ENCODE measurements at places on chromosomes 1 and 21.

- DNase-seq = no peak
Observed at GRCh38 chr1:219913005-219913770, 15.2 kb downstream of the SLC30A10 start.

DNA sequence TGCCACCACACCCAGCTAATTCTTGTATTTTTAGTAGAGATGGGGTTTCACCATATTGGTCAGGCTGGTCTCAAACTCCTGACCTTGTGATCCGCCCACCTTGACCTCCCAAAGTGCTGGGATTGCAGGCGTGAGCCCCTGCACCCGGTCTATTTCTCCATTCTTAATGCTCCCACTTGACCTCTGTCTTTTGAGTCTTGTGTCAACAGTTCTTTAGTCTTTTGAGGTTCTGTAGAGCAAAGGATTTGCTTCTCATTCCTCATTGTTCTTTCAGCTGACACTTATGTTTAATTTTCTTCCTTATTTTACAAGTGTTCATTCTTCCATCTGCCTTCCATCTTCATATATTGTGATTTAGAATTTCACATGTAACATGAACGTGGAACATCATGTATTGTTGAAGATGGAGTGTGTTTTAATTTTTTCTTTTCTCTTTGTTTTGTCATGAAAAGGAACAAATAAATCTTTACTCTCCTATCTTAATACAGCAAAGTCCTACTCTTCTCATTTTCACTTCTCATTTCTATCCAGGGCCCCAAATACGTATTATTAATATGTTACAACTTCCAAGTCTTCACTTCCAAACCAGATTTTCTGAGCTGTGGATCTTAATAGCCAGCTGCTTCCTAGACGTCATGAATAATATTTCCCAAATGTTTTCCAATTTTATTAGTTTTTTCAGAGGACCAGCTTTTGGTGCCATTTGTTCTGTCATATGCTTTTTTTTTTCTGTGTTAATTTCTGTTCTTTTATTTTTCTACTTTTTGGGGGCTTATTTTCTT lies 16.9 kb downstream of the MTF2 start:
- no peak for DNase-seq

- DNase-seq = no peak
Observed at GRCh38 chr21:35002879-35003722, 46.0 kb downstream of the RUNX1 start.

DNA sequence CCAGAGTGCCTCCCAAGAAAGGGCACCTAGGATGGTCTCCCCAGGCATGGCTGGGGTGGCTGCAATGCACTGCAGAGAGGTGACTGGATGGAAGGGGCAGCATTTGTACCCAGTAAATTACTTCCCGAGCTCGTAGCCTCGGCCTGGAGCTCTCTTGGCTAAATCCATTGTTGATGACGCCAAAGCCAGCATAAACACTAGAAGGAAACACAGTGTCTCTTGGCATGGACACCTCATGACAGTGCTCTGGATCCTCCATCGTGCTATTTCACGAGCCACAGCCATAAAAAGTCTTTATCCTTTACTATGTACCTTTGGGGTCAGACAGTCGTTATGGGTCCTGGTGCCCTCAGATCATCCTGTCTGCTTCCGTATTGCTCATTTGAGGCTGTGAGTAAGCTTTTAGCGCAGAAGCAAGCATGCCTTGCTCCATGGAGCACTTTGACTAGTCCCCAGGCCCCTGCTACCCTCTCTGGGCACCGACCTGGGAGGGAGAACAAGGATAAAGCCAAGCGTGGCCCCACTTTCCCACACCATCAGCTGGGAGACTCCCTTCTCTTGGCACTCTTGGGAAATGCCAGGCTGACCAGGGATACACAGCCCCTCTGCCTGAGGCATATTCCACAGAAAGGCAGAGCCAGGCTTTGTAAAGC lies 10.3 kb upstream of the PRELP start:
- no peak for DNase-seq

GRCh38 chr1:233582439-233582838 lies 31.5 kb upstream of the KCNK1 start:
- DNase-seq = no peak

DNA sequence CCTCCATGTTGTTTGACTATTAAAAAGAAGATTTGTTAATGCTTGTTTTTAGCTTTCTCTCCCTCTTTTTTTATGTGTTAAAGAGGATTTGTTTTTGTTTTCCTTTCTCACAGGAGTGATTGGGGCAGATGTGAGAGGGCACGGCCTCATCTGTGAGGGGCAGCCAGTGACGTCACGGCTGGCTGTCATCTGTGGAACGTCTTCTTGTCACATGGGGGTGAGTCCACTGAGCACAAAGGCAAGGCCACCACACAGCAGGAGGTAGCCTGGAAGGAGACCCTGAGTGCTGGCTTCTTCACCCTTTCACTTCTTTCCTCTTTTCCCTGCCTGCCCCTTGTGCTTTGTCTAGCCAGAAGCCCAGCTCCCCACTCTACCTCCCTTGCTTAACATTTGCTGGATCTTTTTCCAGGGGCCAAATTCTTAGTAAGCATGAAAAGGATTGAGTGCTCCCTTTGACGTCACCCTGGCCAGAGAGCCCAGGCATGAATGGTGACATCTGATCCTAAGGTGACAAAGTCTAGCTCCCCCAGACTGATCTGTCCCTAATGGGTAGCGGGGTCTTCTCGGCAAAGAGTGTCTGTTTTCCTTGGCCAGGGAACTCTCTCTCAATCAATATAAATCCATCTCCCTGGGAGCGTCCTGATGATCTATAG lies 257.2 kb downstream of the FGGY start:
- DNase-seq = no peak

DNA sequence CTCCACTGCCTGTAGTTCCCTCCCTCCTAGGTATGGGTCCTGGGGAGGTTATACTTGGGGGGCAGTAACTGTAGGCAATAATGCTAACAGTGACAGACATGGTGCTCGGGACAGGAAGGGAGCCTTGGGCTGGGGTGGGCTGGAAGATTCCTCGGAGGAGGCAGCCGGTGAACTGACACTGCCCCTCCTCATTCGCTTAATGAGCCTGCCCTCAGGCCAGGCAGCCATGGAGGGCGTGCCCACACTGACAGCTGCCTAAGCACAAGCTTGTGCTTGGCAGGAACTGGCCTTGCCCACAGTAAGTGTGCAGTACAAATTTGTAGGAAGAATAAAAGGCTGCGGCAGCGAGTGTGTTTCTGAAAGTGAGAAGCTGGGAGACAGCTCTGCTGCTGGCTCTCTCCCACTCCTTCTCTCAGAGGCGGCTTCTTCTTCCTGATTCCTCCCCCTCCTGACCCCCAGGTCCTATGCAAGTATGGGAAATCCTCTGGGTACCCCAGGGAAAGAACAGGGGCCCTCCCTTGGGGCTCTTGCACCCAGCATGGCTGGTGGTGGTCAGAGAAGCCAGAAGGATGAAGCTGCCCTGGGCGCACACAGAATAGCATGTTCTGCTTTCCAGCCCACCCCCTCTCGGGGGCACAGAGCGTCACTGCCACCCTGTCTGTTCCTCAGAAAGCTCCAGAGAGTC lies 23.6 kb downstream of the OPTC start:
- DNase-seq = no peak

GRCh38 chr1:211601159-211601558 lies 22.2 kb upstream of the SLC30A1 start:
- no peak for DNase-seq

DNA sequence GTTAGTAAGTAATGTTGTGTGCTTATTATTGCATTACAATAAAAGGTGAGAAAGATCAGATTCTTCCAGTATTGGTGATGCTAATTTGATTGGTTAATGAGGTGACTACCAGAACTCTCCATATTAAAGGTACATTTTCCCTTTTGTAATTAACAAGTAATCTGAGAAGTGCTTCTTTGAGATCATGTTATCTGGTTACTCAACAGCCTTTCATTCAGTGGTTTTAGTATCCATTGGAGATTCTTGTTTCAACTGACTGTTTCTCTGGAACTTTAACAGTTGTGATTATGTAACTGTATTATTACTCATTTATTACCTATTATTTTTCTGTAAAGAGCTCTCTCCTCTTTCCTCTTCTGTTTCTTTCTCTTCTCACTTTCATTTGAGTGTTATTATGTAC lies 86.7 kb downstream of the PEX14 start:
- DNase-seq = no peak

GRCh38 chr1:23422941-23423340 lies 1.6 kb downstream of the TCEA3 start:
- DNase-seq = no peak

DNA sequence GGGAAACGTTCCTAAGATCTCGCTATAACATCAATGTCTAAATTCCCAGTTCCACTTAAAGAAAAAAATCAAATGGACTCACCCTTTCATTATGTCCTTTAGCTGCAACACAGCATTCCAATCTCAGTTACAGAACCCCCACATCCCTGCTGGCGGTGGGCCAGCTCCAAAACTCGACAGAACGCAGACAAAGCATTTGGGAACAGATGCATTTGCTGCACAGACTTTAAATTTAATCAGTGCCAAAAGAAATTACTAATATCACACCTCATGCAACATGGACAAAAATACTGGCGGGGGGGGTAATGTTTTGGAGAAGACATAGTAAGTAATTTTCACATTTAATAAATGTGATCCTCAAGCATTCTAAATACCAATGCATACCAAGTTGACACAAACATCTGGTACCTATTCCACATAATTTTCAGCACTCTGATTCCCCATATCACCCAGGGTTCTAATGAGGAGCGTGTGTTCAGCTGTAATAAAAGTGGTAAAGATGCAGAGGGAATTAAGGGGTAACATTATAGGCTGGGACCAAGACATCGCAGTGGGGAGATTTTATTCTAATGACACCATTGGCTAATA lies 79.7 kb downstream of the TGFBR3 start:
- no peak for DNase-seq

DNA sequence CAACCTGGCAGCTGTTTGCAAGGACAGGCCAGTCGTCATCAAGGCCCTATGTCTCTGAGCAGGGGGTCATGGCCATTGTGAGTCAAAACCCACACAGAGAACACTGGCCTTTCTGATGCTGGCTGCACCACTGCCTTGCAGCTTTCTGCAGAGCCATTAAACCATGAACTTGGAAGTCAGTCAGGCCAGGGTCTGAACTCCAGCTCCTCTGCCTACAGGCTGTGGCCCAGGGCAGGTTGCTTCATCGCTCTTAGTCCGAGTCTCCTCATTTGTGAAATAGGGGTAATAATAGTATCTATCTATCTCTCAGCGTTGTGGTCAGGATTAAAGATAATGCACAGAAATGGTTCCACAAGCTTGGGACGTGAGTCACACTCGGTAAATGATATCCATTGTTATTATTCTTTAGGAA lies 35.8 kb upstream of the HIVEP3 start:
- DNase-seq = no peak

DNA sequence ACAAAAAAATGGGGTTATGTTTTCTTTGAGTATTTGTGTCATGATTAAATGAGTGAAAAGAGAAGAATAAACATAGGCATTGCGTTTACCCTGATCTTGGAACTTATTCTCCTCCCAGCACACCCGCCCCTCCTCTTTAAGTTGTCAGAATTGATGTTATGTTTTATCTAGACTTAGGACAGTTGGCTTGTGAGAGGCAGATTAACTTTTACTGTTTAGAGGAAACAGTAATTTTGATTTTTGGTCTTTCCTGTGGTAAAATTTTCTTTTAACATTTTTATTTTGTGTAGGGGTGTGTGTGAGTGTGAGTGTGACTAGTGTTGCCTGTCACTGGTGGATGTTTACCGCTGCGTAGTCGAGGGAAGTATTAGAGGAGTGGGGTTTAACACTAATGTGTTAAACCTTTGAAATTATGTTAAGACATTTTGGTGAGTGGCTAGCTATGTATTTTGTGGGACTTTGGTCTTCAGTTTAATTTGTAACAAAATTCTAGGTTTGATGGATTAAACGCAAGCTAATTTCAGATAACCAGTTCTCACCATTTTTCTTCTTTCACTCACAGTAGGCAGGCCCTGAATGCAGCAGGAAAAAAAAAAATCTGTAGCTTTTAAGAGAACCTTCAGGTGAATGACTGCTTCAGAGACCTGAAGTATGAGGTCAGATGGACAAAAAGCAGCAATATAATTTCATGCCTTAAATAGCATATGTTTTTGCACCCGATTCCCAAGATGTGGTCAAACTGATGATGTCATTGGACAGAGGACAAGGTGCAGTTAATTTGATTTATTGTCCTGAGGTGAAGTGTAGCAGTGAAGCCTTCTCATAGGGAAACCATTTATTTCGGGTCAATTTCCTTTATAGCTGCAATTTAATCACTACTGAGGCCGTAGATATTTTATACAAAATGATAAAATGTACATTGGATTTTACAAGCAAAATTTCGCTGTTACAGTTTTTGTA lies 2.7 kb downstream of the POU2F1 start:
- DNase-seq = no peak

DNA sequence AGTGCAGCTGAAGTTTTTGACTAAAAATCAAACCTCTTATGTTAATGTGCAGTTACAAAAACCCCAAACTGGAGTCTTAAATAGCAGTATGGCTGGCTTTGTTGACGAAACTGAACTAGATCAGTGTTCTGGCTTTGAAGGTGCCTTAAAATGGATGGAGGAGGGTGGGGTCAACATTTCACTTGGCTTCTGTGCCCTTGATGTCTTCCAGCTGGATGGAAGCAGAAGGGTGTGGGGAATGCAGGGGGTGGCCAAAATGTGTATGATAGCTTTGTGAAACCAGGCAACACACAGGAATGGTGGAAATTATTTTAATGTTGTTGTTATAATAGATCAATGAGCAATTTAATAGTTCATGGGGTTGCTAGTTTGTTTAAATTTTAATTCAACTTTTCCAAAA lies 96.8 kb upstream of the C1orf105 start:
- DNase-seq = no peak

GRCh38 chr1:39996396-39997004 lies 41.6 kb downstream of the MFSD2A start:
- DNase-seq = no peak

- no peak for DNase-seq
Observed at GRCh38 chr1:90710579-90711536, 6.2 kb downstream of the BARHL2 start.

DNA sequence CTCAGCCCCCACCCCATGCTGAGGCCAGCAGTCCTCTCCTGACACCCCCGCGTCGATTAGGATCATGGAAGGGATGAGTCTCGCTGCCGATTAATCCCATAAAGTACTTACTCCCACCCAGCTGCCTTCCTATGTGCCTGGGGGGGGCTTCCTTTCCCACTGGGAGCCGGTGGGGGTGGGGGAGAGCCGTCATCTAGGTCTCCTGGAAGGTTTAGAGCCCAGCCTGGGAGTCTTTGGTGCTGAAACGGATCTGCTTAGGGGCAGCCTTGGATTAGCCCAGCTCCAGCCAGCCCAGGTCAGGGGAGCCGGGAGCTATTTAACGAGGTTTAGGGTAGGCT lies 9.8 kb downstream of the SAMD11 start:
- no peak for DNase-seq

DNA sequence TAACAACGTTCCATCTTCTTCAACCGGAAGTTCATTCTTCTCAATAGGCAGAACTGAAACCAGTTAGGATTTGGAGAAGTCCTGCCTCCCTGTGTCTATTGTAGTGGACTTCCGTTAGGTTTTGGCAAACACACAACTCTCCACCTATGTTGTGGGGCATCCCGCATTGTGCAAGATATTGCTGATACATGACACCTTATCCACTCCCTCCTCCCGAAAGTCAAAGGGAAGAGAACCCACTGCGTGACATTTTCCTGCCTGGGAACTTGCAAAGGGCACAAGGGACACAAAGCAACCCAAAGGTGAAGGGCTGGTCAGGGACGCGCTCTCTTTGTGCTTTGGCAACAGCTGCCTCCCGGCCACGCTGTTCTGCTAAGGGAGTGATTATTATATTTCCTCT lies 164.8 kb downstream of the TPR start:
- DNase-seq = no peak

GRCh38 chr1:147849098-147849895 lies 53.3 kb upstream of the GJA8 start:
- DNase-seq = no peak

- no peak for DNase-seq
Observed at GRCh38 chr1:185241127-185241526, 75.9 kb downstream of the IVNS1ABP start.

- DNase-seq = peak; percentile 54
Observed at GRCh38 chr1:167059045-167059808, 30.9 kb downstream of the GPA33 start.

All from stimulated activated CD8-positive, alpha-beta memory T cell treated with anti-CD3 and anti-CD28 coated beads, Interleukin-4, amount 100 ng/mL, for 1 hour (primary cell).